ENCODE measurements at places on chromosomes 11 and 22.
A peak's percentile ranks its signal among the peaks of the same experiment; 100 is the strongest.

- no peak for DNase-seq
These were observed 2.0 kb downstream of the MB start for GRCh38 chr22:35615156-35615555.

DNA sequence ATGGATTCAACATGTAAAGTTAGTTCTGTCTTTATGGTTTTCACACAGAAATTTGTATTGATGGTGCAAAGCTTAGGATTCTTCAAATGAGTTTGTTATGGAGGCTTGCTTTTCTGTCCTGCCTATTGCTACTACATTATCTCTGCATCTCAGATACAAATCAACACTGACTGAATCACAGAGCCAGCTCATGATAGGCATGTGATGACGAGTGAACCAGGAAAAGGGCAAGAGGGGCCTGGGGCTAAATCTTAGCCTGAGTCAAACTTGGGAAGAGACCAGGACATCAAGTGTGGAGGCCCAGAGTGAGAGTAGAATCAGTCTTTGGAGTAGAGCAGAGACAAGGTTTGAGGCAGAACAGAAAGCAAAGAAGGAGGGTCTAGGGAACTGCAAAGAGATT lies 107.1 kb upstream of the CD44 start:
- DNase-seq = no peak

GRCh38 chr22:49490692-49491091 lies 337.0 kb downstream of the BRD1 start:
- DNase-seq = no peak

- DNase-seq = no peak
These were observed 65.0 kb downstream of the SEZ6L start for GRCh38 chr22:26234296-26234695.

DNA sequence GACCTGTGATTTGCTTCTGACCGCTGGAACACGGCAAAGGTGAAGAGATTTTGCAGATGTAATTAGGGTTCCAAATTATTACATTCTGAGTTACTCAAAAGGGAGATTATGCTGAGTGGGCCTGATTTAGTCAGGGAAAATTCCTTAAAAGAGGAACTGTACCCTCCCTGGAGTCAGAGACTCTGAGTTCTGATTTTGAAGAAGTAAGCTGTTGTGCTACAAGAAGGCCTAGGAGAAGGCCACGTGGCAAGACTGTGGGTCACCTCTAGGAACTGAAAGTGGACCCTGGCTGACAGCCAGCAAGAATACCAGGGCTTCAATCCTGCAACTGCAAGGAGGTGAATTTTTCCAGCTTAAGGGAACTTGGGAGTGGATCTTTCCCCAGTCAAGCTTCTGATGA lies 45.3 kb downstream of the CHRDL2 start:
- DNase-seq = no peak

GRCh38 chr11:126588630-126589491 lies 233.4 kb downstream of the ST3GAL4 start:
- no peak for DNase-seq

- no peak for DNase-seq
These were observed 5.0 kb upstream of the PANX2 start for GRCh38 chr22:50165436-50166123.

DNA sequence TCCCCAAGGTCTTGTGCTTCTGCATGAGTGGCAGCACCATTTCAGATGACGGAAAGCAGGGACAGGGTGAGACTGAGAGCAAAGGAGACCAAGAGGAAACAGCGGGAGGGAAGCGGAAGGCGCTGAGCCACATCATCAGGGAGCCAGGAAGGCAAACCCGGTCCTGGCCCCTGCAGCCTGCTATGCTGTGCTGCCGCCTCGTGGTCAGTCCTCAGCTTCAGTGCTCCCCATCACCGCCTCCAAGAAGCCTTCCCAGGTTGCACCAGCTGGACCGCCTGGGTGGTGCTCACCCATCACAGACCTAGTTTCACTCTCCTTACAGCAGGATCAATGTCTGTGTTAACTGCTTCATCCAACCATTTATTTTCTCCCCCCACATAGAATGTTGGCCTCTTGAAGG lies 73.0 kb upstream of the PHF21B start:
- DNase-seq = peak; percentile 13

- no peak for DNase-seq
These were observed 1566.2 kb upstream of the TENM4 start for GRCh38 chr11:81007046-81007445.

DNA sequence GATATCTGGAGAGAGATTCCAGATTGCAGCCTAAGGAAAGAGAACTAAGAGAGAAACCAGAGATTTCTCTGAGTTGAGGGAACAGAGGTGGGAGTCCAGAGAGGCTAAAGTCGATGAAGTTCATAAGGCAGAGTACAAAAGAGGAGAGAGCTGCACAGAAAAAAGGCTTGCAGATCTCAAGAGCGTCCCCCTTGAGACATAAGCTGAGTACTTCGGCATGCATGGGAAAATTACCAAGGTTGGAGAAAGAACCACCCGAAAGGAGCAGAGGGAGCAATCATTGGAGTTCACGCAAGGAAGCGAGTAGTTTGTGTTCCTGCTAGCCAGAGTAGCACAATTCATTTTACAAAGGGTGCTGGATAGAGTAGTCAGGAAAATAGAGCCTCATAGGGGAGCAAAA lies 293.5 kb downstream of the TMEM135 start:
- DNase-seq = no peak

DNA sequence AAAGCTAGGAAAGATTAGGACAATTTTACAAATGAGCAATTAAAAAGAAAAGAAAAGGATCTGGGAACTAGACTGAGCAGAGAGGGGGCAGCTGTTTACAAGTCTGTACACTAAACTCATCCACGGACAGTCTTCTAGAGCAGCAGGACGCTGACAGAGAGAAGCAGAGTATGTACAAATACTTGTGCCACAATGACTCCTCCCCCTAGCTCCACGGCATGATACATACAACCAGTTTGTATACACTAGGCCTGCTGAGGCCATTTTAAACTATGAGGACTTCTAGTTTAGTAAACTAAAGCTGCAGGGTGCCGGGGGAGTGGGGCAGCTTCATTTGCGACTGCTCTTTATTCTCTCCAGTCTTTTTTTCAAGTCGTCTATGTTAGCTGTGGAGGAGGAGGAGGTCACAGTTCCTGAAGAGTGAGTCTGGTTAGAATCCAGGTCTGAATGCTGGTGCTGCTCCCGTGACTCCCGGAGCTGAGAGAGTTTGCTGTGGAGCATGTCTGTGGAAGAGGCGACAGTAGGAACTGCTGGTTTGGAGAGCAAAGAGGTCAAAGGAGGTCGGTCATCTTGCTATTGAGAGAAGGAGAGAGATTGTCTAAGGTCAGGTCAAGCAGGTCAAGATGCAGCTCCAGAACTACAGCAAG lies 24.8 kb downstream of the F2 start:
- DNase-seq = no peak

DNA sequence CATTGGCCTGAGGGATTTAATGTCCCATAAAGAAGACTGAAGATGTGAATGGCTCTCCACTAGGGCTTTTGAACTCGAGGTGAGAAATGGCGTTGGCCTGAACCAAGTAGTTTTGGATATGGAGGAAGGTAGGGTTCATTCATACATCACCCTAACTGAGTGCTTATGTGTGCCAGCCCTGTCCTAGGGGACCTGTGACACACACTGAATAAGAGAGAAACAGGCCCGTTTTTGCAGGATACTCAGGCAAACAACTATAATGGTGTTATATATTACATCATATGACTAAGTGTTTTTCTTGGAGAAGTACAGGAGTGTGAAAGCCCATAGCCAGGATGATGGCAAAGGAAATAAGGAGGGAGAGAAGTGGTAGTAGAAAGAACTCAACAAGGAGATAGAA lies 368.1 kb downstream of the TMEM135 start:
- DNase-seq = no peak

DNA sequence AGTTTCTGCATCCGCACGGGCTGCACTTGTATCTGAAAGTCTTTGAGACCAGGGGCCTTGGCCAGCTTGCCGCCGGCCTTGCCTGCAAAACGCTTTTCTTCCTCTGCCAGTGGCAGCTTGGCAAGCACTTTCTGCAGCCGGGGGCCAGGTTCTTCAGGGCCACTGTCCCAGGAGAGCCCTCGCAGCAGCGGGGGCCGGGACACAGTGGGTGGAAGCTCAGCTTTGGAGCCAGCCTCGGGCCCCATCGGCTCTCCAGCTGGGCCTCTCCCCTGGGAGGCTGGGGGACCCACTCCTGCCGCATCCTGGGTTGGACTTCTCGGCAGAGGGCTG lies 57.5 kb upstream of the LYVE1 start:
- no peak for DNase-seq

- DNase-seq = no peak
These were observed 10.3 kb downstream of the CD81 start for GRCh38 chr11:2387266-2387987.

Data from KBM-7 (cell line).